Astrocyte (in vitro differentiated cells and primary cell): ENCODE measurements at places on chromosomes 7 and 10.

DNA sequence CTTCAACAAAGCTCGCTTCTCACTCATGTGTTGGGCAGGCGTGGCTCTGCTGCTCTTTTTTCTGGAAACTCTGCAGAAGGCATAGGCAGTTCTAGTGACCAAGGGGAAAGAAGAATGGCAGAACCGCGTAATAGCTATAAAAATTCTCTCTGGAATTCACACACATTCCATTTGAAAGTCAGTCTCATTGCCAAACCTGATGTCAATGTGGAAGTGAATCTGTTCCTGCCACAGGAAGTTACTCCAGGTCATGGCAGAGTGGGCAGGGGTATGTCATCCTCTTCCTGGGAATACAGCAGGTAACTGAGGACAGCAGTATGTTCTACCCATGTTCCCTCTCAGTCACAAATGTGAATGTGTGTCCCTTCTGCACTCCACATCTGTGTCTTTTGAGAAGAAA is 8.2 kb upstream of the PAXIP1 start:
- no peak for DNase-seq

GRCh38 chr7:157609932-157610640 is 273.3 kb downstream of the DNAJB6 start:
- no peak for DNase-seq

DNA sequence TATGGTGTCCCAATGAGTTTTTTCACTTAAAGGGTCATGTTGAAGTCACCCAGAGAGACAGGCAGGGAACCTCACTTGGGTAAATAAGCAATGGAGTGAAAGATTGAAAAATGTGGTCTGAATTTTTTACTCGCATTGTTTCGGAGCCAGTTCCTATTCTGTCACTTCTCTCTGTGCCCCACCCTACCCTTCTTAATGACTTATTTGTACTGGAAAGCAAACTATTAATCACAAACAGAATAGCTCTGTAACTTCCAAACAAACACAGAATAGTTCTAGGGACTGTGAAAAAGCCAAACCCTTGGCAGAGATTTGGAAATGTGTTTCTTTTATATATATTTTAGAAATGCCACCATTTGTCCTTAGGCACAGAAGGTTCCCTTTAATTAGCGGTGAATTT is 76.0 kb downstream of the LRMDA start:
- peak; percentile 10 for DNase-seq

GRCh38 chr10:77801474-77802161 is 124.9 kb downstream of the DLG5 start:
- peak; percentile 72 for DNase-seq

DNA sequence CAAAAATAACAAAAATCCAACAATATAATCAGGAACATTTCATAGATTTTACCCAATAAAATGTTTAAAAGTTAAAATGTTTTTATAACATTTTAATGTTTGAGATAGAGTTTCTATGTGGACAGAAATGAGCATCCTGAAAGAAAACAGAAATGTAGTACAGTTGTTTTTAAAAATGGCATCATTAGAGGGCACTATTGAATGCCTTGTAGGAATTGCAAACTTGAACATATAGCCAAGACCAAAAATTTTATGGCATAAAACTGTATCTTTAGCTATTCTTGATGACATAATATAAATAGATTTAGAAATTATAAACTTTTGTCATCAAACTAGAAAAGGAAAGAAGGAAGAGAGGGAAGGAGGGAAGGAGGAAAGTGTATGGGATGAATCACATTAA is 1372.7 kb downstream of the GATA3 start:
- no peak for DNase-seq

GRCh38 chr7:10034843-10035556 is 938.7 kb upstream of the PHF14 start:
- DNase-seq, result no peak

- DNase-seq, result no peak
Measured at GRCh38 chr7:32264702-32265284, 194.6 kb upstream of the PDE1C start.

DNA sequence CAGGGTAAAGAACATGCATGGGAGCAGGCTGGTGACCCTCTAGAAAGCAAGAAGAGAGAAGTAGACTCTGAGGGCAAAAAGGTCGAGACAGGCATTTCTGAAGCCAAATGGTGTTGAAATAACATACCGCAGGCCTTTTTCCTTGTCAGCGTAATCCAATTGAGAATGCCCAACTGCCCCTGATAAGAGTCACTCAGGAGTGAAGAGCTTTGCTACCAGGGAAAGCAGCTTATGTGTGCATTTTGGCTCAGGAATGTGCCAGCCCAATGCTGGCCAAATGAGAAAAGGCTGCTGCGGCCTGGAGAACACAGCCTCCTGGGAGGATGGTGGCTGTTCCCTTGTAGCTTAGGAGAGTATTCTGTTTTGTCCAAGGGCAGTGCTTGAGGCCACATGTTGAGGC is 61.4 kb upstream of the NFKB2 start:
- DNase-seq, result peak; percentile 58

DNA sequence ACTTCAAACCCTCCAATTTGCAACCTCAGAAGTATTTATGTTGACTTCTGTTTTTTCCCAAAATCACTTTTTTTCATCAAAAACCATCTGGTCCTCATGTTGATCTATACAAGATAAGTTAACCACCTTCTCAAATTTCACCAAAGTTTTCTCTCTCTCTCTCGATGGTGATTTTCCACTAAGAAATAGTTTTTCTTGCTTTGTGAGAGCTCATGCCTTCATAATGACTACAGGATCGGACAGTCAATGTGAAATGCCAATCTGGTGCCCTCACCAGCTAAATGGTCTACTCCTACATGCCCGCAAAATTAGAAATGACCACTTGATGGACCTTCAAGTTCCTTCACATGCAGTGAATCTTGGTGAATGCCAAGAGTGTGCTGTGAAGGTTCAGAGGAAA is 40.4 kb downstream of the CNNM1 start:
- DNase-seq, result peak; percentile 22

DNA sequence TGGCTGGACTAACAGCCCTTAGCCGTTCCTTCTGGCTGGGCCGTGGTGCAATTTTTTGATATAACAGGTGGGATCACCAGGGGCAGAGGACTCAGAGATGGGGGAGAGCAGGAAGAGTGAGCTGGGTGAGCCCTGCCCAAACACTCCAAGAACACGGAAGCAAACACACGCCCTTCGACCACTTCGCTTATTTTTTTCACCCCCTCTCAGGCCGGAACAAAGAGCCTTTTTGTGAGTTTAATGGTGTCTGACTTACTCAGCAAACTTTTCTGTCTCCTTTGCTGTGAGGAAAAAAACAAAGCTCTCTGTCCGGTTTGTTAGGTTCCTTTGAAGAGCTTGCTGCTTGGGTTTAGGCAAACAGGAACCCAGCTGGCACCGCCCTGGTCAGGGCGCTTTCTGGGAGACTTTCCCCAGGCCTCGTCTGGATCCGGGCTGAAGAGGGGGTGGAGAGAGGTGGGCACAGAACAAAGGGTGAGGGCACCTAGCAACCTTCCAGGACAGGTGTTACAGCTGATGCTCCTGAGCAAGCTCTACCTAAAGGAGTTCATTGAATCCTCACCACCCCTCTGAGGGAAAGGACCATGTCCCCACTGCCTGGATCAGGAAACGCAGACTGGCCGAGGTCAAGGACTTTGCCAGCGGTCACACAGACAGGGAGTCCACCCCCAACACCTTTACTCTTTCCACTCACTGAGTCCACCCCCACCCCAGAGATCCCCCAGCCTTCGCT is 23.3 kb downstream of the CALML3 start:
- no peak for DNase-seq

- no peak for DNase-seq
Measured at GRCh38 chr7:51789489-51789888, 472.9 kb upstream of the COBL start.

DNA sequence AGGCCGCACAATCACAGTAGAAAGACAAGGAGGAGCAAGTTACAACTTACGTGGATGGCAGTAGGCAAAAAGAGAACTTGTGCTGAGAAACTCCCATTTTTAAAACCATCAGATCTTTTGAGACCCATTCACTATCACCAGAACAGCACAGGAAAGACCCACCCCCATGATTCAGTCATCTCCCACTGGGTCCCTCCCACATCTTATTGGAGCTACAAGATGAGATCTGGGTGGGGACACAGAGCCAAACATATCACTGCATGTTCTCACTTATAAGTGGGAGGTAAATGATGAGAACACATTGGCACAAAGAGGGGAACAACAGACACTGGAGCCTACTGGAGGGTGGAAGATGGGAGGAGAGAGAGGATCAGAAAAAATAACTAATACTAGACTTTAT is 32.4 kb downstream of the NOLC1 start:
- no peak for DNase-seq

- DNase-seq, result no peak
Measured at GRCh38 chr7:44944821-44945220, 34.0 kb downstream of the MYO1G start.

GRCh38 chr7:55537458-55537990 is 34.8 kb downstream of the VOPP1 start:
- DNase-seq, result no peak

GRCh38 chr10:47339759-47340607 is 8.2 kb upstream of the RBP3 start:
- DNase-seq, result no peak

DNA sequence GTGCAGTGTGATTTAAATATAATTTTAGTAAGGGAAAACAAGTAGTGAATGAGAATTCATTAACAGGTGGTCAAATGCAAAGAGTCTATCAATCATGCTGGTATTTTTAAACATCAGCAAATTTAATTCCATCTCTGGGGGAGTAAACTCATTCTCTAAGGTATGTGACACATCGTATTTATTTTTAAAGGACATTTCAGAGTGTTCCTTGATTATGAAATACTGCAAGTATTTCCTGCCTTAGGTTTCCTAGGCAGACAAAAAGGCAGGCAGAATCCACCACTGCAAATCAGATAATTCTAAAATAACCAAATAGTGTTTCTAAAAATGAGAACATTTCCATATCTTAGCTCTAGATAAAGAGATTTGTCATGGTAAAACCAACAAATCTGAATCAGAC is 193.8 kb downstream of the LRRTM3 start:
- peak; percentile 1 for DNase-seq

GRCh38 chr10:75100764-75101291 is 10.6 kb upstream of the SAMD8 start:
- no peak for DNase-seq

- no peak for DNase-seq
Measured at GRCh38 chr7:142671506-142671905, 77.8 kb upstream of the PRSS1 start.

DNA sequence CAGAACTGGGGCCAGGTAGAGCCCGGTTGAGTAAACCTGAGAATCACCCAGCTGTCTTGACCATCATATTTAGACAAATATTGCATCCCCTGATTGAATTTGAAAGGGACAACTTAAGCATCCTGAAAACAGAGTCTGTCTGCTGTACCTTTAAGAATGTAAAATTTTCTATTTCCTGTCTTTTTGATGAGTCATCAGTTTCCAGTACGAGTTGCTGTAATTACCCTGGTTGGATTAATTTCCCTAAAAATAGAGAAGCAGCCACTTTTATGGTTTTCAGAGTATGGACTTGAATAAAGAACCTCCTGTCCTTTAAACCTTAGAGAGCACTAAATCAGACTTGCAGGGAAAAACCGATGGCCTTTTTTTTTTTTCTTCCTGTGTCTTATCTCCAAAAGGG is 164.6 kb upstream of the SH2B2 start:
- DNase-seq, result peak; percentile 57

DNA sequence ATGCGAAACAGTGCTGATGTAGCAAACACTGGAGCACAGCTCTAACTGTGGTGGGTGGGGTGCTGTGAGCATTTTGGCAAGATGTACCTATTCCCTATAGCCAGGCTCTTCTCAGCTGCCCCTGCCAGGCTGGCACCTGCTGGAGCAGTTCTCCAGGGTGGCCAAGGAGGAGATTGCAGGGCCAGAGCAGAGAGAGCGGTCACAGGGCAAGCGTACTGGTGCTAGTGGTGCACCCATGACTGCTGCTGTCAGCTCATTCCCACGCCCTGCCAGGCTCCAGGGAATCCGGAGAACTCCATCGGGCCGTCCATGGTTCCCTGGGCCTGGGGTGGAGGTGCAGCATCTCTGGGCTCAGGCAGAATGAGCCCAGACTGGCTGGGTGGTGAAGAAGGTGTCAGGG is 2.1 kb downstream of the COL13A1 start:
- DNase-seq, result no peak
